ENCODE measurements at places on chromosomes 12 and 14. TPM values are rescaled to one million over a fixed set of nuclear protein-coding genes. Genes with fewer than 3 reads are reported as not detected.

REC8 gene
- total RNA-seq, result 0.12 TPM

MGST1 gene
- total RNA-seq, result 11.5 TPM

DDIT3 gene
- 89.6 TPM for total RNA-seq

TAS2R43 gene
- total RNA-seq, result not detected

CELA1 gene
- total RNA-seq, result not detected

Measured in smooth muscle cell of the coronary artery (primary cell).